Activated B cell treated with CpG ODN at 0.5 μM for 24 hours (primary cell): ENCODE measurements at places on chromosomes 16 and 17. TPM values are rescaled to one million over a fixed set of nuclear protein-coding genes. Genes with fewer than 3 reads are reported as not detected.

- H3K36me3 ChIP-seq: no peaks in the 10 kb centered on the region
- no peaks in the 10 kb centered on the region for H3K27me3 ChIP-seq
- H3K4me3 ChIP-seq: no peak overlapping the region
- H3K27ac ChIP-seq: no peak overlapping the region
Measured at GRCh38 chr16:63461248-63461841, 1425.1 kb upstream of the CDH8 start.

GRCh38 chr16:87636050-87636684, 33.9 kb downstream of the JPH3 start:
- no peaks in the 10 kb centered on the region for H3K36me3 ChIP-seq
- peak overlapping the region; percentile 84 for H3K4me3 ChIP-seq
- DNase-seq: peak; percentile 69
- peaks cover 19% of the 10 kb centered on the region for H3K27me3 ChIP-seq
- peaks cover 24% of the 10 kb centered on the region for H3K4me1 ChIP-seq

DNA sequence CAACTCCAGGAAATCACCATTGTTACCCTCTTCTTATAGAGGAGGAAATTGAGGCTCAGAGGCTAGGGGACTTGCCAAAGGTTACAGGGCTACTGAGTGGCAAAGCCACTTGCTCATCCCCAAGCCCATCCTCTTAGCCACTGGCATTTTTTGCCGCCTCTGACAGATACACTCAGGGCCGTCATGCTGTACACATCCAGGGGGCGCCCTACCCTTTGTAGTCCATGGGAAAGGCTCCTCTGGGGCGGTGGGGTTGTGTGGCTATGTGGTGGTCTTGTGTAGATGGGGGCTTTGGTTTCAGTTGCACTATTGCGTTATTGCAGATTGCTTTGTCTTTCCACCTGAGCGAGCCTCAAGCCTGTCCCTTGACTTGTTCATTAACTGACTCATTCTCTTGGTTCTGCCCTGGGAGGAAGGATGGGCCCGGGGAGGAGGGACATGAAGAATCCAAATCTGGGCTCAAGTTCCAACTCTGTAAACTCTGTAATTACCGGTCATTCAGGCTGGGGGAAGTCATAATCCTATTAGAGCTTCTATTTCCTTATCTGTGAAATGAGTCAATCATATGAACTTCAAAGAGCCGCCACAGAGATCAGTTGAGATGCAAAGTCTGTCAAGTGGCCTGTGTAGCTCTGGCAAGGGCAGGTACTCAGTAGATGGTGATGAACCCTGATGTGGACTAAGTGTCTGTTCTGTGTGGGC, 2.8 kb downstream of the NOS2 start:
- H3K36me3 ChIP-seq: no peaks in the 10 kb centered on the region
- no peak for DNase-seq
- peaks cover 4% of the 10 kb centered on the region for H3K4me1 ChIP-seq
- no peak overlapping the region for H3K27ac ChIP-seq
- H3K4me3 ChIP-seq: no peak overlapping the region

DNA sequence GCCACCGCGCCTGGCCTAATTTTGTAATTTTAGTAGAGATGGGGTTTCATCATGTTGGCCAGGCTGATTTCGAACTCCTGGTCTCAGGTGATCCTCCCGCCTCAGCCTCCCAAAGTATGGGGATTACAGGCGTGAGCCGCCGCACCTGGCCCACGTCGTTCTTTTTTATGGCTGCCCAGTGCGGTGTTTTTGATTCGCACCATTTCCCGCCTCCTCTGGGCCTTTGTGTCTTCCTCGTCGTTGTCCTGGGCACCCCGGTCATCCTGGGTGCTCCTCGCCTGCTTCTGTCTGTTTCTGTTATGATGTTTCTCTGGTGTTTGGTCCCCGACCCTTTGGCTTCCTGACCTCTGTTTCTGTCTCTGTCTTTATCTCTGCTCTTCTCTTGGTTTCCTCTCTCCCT, 15.0 kb downstream of the CBX4 start:
- no peaks in the 10 kb centered on the region for H3K36me3 ChIP-seq
- peaks cover 30% of the 10 kb centered on the region for H3K27me3 ChIP-seq
- H3K4me1 ChIP-seq: peaks cover 9% of the 10 kb centered on the region

- H3K4me1 ChIP-seq: peaks cover 2% of the 10 kb centered on the region
- no peak for DNase-seq
- H3K36me3 ChIP-seq: no peaks in the 10 kb centered on the region
- peaks cover 36% of the 10 kb centered on the region for H3K27me3 ChIP-seq
- no peak overlapping the region for H3K27ac ChIP-seq
Measured at GRCh38 chr16:84884596-84885341, 65.0 kb downstream of the CRISPLD2 start.

DNA sequence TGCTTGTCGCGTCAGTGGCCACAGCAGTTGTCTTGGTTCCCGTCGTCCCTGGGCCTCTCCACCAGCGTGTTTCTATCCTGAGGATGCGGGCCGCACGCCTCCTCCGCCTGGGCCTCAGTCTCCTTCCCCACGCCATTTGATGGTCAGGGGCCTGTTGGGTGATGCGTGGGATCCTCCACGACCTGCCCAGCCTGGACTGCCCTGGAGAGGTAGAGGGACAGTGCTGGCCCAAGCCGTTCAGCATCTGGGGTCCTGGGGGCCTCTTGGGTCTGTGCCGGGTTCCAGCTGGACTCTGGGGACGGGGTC, 20.3 kb downstream of the GSE1 start:
- H3K4me1 ChIP-seq: peaks cover 11% of the 10 kb centered on the region
- H3K27ac ChIP-seq: no peak overlapping the region
- no peaks in the 10 kb centered on the region for H3K27me3 ChIP-seq
- DNase-seq: no peak

DNA sequence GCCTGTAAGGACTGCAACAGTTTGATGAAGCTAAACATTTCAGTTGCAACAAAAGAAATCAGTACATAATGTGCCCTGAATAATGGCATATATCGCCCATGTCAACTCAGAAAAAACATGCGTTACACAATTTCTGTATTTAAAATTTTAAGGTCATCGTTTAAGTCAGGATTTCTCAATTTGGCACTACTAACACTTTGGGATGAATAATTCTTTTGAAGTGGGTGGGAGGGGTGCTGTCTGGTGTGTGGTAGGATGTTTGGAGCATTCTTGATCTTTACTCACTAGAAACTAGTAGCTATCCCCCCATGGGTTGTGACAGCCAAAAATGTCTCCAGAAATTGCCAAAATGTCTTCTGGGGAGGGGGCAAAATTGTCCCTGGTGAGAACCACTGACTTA, 50.7 kb upstream of the CNTNAP4 start:
- H3K27me3 ChIP-seq: no peaks in the 10 kb centered on the region
- H3K4me3 ChIP-seq: no peak overlapping the region
- no peaks in the 10 kb centered on the region for H3K4me1 ChIP-seq
- DNase-seq: no peak

DNA sequence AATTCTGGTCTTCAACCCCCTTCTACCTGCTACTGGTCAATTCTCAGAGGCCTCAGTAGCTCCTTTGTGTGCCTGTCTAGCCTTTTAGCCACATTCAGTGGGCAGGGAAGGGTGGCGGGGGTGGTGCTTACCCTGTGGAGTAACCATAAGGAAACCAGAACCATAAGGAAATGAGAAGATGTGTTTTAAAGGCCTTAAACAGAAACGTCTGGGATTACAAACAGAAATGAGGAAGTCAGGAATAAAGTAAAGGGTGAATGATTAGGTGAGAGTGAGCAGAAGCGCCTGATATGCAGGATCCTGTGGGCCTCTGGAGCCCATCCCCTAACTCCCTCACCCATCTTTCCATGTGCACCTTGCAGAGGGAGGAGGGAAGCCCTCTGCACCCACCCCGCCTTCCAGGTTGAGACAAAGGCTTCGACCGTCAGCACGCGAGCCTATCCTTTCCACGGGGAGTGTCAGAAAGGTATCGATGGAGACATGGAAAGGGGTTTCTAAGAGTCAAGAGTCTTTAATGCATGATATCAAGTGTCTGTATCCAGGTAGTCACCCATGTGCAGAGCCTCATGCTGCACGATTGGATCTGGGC, 20.4 kb downstream of the KIAA0513 start:
- no peaks in the 10 kb centered on the region for H3K4me1 ChIP-seq
- H3K36me3 ChIP-seq: no peaks in the 10 kb centered on the region
- H3K27ac ChIP-seq: no peak overlapping the region
- H3K4me3 ChIP-seq: no peak overlapping the region

Gene CCL17
- 6.7 and 7.0 TPM in 2 replicates for total RNA-seq
